ENCODE measurements at places on chromosomes 11 and 22. TPM values are rescaled to one million over a fixed set of nuclear protein-coding genes. Genes with fewer than 3 reads are reported as not detected.

RIMBP3C gene
- 0.40 TPM for polyA plus RNA-seq

EIF4ENIF1 gene
- 43.7 TPM for polyA plus RNA-seq

BDNF gene
- 1.7 TPM for polyA plus RNA-seq

P2RX6 gene
- 0.89 TPM for polyA plus RNA-seq

BAIAP2L2 gene
- polyA plus RNA-seq, result 4.3 TPM

PANX3 gene
- not detected for polyA plus RNA-seq

LSP1 gene
- polyA plus RNA-seq, result 4.8 TPM

SC5D gene
- polyA plus RNA-seq, result 68.3 TPM

OR2AG1 gene
- polyA plus RNA-seq, result not detected

GUCY1A2 gene
- 3.0 TPM for polyA plus RNA-seq

TMEM191C gene
- polyA plus RNA-seq, result 0.98 TPM

VWA5A gene
- 14.6 TPM for polyA plus RNA-seq

MFNG gene
- polyA plus RNA-seq, result 8.4 TPM

LMO1 gene
- 0.74 TPM for polyA plus RNA-seq

CLCF1 gene
- polyA plus RNA-seq, result 4.2 TPM

FOLR2 gene
- polyA plus RNA-seq, result 10.8 TPM

SPTY2D1 gene
- polyA plus RNA-seq, result 30.0 TPM

MS4A14 gene
- polyA plus RNA-seq, result 0.20 TPM

FOSL1 gene
- polyA plus RNA-seq, result 0.11 TPM

MRGPRD gene
- polyA plus RNA-seq, result not detected

SLC6A5 gene
- 0.15 TPM for polyA plus RNA-seq

APOA5 gene
- not detected for polyA plus RNA-seq

PLEKHA7 gene
- polyA plus RNA-seq, result 48.3 TPM

All from right renal cortex interstitium (tissue), 3 donors.